AML-193 (cell line): ENCODE measurements at places on chromosomes 1 and 21.

DNA sequence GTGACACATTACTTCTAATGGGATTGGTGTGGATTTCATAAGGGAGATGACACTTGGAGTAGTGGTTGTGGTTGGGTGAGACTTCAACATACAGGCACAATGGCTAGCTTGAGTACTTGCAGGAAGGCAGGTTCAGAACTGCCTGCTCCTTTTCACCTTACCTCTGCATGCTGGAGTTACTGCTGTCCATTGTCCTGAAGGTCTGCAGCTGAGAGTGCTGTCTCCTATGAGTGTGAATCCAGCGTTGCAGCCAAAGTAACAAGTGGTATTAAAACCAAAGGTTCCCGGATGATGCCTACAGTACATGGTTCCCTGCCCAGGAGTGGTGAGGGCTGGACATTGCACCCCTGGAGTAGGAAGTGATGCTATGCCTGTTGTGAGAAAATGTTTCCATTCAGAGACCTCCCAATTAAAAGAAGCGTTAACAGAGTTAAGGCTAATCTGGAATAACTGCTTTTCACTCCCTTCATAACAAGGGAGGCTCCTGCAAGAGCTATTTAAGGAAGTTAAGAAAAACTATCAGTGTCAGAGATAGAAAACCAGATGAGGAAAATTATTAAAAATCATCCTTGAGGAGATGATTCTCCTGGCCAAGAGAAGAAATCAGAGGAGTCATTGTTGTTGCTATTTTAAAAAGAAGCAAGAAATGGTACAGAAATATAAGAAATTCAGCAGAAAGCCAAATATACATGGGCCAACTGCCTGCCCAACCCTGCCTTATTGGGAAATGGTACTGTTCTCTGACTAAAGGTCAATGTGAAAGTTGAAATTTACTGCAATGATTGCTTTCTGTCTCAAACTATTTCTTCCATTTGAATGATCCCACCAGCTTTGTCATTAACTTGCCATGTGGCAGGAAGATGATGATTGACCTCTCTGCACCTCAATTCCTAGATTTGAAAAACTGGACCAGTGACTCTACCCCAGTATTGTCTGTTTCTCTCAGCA lies 9.8 kb upstream of the F5 start:
- DNase-seq, result no peak

DNA sequence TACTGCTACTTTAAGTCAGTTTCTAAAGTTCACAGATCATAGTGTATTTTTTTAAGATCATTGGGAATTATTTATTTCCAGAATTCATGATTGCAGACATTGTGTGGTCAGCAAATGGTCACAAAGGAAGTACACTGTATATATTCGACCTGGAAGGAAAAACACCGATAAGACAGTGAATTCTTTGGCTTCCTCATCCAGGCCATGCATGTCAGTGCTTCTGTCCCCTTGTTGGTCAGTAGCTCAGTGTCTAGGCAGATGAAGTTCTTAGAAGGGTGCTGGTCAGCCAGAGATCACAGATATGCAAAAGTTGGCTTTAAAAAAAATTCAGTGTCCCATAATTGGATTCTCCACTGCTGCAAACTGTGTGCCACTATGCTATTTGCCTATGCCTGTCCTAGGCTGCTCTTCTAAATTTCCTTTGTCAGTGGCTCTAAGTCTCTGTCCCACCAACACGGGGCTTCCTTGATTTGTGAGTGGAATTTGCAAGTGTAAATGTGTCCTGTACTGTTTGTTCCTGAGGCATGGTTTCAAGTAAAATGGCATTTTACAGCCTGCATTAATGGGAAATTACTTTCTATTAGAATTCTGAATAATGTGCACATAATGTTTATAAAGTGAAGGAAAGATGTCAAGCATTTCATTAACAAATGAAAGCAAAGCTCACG lies 12.0 kb upstream of the VAMP4 start:
- DNase-seq, result no peak

- DNase-seq, result no peak
These were observed 610.3 kb upstream of the USP24 start for GRCh38 chr1:55825461-55825860.

- no peak for DNase-seq
These were observed 488.0 kb upstream of the B3GALT2 start for GRCh38 chr1:193674292-193674944.

DNA sequence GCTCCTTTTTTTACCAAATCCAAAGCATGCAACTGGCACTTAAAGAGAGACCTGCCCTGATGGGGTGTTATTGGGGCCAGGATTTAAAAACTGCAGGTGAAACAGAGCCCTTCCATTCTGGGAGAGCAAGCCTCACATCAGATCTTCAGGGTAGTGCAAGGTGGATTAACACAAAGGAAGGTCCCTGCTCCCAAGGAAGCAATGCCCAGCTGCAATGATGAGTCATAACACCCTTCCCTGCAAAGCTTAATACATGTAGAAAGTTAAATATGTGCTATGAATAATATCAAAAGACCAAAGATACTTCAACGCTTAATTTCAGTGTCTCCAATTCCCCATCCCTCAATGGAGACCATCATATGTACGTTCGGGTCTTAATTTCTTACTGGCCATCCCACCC lies 508.0 kb downstream of the OMA1 start:
- DNase-seq, result no peak

DNA sequence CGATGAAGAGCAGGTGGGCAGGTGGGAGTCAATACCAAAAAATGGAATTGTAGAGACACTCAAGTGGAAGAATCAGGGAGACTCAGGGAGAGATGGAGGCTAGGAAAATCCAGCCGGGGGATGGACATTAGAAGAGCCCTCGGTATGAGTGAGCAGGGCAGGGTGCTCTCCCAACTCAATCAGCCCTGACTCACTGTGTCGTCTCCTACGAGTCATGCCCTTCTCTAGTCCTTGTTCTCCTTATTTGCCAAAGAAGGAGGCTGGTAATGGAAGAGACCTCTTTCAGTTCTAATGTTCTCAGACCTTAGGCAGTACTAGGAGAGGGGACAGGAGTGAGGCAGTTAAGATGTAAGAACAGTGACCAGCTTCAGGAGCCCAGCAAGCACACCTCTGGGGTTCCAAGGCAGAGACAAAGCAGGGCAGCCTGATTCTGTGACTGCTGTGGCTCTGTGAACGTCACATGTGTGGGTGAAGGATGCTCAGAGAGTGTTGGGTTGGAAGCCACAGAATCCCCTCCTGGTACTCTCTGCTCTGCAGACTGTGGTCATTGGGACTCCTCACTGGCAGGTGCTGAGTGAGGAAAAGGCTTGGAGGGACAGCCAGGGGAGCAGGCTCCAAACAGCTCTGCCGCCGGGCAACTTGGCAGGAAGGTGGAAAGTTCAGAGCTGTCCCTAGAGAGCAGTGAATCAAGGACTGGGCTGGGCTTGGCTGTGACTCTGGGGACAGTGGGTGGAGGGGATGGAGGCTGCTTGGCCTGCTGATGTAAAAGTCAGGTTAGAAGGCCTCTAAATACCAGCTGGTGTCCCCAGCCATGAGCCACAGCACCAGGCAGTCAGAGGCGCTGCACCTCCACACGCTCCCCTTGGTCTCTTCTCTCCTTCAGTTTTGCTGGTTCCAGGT lies 11.1 kb upstream of the GJA5 start:
- no peak for DNase-seq

DNA sequence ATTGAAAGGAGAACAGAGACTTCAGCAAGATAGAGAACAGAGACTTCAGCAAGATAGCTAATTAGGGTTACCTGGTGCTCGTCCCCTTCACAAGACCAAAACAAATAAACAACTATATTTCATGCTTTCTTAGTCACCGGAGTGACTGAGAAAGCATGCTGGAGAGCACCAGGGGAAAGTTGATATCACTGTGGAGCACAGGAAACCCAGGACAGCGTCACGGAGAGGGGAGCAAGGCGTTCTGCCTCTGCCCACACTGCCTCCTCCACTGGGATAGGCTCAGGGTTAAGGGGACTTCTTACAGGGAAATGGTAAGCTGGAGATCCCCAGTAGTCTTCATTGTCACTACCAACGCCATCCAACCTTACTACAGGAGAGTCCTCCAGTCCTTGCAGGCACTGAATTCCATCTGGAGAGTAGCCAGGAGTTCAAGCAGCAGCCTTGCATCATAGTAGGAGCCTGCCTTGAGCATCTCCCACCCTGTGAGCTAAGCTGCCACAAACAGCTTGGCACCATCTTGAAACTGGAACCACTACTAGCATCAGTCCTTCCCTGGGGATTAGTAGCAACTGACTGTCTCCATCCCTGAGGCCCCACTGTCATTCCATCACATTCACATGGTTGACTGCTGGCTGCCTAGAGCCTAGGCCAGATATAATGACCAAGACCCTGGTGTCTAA lies 239.4 kb downstream of the PLPP3 start:
- no peak for DNase-seq

DNA sequence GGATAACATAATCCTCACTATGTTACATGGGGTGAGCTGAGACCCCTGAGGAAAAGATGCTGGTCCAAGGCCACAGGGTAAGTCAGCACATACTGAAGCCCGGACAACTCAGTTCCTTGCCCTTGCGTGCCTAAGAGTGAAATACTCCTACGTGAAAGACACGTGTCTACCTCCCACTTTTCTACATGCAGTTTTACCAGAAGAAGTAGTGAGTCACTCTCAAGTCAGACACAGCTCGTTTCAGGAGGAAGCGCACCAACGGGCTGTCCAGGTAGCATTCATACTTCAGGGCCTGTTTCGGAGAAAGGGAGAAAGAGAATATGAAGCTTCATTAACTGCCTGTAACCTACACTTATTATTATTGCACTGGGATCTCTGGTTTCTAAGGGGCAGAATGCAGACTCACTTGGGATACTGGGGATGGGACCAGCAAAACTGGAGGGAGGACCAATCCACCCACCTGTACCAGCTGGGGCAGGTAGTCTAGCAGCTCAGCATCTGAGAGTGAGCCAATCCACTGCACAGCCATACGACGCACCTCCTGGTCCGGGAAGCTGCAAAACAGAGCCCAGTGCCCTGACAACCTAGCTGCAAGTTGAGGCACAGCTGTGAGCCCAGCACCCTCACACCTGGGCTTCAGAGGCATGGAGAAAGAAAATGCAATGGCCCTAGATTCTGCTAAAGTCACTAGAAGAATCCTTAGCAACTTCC lies 32.4 kb upstream of the PPP1R15B start:
- no peak for DNase-seq

- DNase-seq, result no peak
These were observed 286.8 kb downstream of the PTPRU start for GRCh38 chr1:29523136-29523535.

GRCh38 chr1:165259236-165259635 lies 97.3 kb downstream of the LMX1A start:
- no peak for DNase-seq

DNA sequence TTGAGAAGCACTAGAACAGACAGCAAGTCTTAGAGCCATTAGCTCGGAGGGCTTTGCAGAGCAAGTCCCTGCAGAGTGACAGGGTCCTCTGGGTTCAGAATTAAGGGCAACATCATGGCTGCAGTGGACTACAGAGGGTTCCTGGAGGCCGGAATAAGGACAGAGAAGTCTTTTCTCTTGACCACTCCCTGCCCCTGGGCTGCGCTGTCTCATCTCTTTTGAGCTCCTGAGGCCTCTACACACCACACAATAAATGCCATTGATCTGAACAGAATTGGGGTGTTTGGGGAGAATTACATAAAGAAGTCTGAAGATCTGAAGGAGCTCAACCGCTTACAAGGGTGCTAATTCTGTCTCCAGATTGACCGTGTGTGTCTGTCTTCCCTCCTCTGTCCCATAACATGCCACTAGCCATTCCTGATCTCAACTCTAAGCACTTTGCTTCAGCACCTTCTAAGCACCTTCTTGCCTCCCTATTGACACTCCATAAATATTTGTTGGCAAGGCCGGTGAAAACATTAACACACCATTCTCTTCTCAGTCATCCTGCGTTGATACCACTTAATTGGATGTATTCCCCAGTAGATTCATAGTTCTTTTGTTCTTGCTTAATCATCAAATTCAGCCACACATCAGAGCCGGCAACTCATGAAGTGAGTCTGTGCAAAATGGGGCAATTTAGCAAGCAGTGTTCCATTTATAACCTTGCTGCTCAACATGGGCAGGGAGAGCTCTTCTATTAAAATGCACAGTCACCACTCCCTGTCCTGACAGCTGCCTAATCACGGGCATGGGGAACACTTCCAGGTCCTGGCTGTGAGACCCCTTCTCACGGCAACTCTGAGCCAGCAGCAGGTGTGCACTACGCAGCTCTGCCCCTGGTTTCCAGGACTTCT lies 49.7 kb downstream of the NMNAT2 start:
- no peak for DNase-seq

- DNase-seq, result no peak
These were observed 28.5 kb downstream of the ANP32E start for GRCh38 chr1:150207281-150207971.

DNA sequence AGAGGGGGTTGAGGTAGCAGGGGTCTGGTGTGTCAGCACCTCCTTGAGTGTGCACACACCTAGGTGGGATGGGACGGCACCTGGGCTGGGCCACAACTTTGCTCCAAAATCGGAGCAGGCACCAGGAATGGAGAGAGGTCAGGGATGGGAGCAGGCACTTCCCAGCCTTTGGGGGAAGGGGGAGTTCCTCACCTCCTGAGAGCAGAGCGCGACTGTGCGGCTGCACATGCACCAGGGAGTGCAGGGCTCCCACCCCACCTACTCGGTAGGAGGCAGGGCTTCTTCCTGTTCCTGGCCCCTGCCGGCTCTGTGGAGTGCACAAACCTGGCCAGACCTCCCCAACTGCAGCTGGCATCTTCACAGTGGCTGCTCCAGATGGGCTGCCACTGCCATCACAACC lies 399.3 kb downstream of the NCAM2 start:
- DNase-seq, result no peak
